Fibroblast of lung (primary cell): ENCODE measurements at places on chromosomes 3 and 15. TPM values are rescaled to one million over a fixed set of nuclear protein-coding genes. Genes with fewer than 3 reads are reported as not detected.

The PLSCR5 gene
- total RNA-seq: not detected in 2 replicates

DNA sequence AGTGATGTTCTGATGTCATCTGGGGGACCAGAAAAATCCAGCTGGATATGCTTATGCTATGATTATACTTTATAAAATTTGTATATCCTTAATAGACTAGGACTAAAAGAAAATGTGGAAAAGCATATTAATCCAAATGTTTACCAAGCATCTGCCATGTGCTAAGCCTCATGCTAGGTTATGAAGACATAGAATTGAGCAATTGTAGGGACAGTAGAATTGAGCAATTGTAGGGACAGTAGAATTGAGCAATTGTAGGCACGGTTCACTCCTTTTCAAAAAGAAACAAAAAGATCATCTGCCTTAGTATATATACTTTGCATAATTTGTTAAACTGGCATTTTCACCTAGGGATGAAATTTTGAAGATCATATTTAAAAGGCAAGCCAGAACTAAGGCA, 18.3 kb downstream of the ABHD5 start:
- peaks cover 10% of the 10 kb centered on the region for H3K36me3 ChIP-seq
- H3K4me1 ChIP-seq: peaks cover 14% of the 10 kb centered on the region
- H3K27me3 ChIP-seq: no peaks in the 10 kb centered on the region
- no peak for DNase-seq
- H3K27ac ChIP-seq: no peak overlapping the region
- no peak overlapping the region for H3K4me3 ChIP-seq

GRCh38 chr3:144652573-144652972, 681.0 kb downstream of the DIPK2A start:
- no peaks in the 10 kb centered on the region for H3K36me3 ChIP-seq
- no peak overlapping the region for H3K27ac ChIP-seq
- H3K4me1 ChIP-seq: no peaks in the 10 kb centered on the region
- H3K4me3 ChIP-seq: no peak overlapping the region
- peak; percentile 84 for DNase-seq
- H3K27me3 ChIP-seq: no peaks in the 10 kb centered on the region

GRCh38 chr3:19632099-19633074, 301.6 kb downstream of the EFHB start:
- H3K27ac ChIP-seq: no peak overlapping the region
- no peaks in the 10 kb centered on the region for H3K27me3 ChIP-seq
- H3K4me1 ChIP-seq: no peaks in the 10 kb centered on the region
- H3K36me3 ChIP-seq: no peaks in the 10 kb centered on the region

DNA sequence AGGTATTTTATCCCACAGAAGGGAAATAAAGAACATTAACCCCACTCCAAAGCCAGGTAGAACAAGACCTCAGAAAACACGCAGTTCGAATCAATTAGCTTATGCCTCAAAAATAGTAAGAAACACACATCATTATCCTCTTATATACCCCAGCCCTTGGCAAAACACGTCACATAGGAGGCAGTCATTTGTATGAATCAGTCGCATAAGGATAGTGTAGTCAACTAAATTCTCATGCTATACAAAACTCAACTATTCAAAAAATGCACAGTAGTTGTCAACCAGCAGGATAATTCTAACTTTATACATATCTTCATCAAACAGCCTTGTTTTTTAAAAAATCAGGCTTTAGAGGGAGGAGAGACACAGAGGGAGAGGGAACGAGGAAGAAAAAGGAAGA, 298.4 kb downstream of the FOXP1 start:
- no peak overlapping the region for H3K27ac ChIP-seq
- H3K4me3 ChIP-seq: no peak overlapping the region
- DNase-seq: peak; percentile 29
- no peaks in the 10 kb centered on the region for H3K36me3 ChIP-seq
- no peaks in the 10 kb centered on the region for H3K4me1 ChIP-seq

GRCh38 chr3:12868039-12869034, 27.0 kb upstream of the RPL32 start:
- H3K4me3 ChIP-seq: no peak overlapping the region
- H3K27ac ChIP-seq: no peak overlapping the region
- peak; percentile 89 for DNase-seq
- H3K27me3 ChIP-seq: peaks cover 5% of the 10 kb centered on the region
- H3K36me3 ChIP-seq: no peaks in the 10 kb centered on the region
- no peaks in the 10 kb centered on the region for H3K4me1 ChIP-seq

- H3K27me3 ChIP-seq: no peaks in the 10 kb centered on the region
- H3K27ac ChIP-seq: no peak overlapping the region
- peaks cover 7% of the 10 kb centered on the region for H3K4me1 ChIP-seq
- no peak overlapping the region for H3K4me3 ChIP-seq
- no peaks in the 10 kb centered on the region for H3K36me3 ChIP-seq
Measured at GRCh38 chr15:48718646-48719045, 73.1 kb upstream of the FBN1 start.

The SCG5 gene
- 39.8 and 46.2 TPM in 2 replicates for total RNA-seq

- H3K4me3 ChIP-seq: no peak overlapping the region
- DNase-seq: peak; percentile 43
- no peak overlapping the region for H3K27ac ChIP-seq
- no peaks in the 10 kb centered on the region for H3K27me3 ChIP-seq
- H3K36me3 ChIP-seq: peaks cover 3% of the 10 kb centered on the region
Measured at GRCh38 chr15:88476635-88477060, 9.1 kb downstream of the MRPS11 start.
